Right atrium auricular region (tissue), 2 donors: ENCODE measurements at places on chromosomes 6 and 20. TPM values are rescaled to one million over a fixed set of nuclear protein-coding genes. Genes with fewer than 3 reads are reported as not detected.

The NHLRC1 gene
- 1.8 TPM for total RNA-seq

The TP53TG5 gene
- total RNA-seq = not detected

The RIPPLY2 gene
- total RNA-seq = not detected

- no peak for DNase-seq
Measured at GRCh38 chr6:164616917-164617524, 692.4 kb downstream of the C6orf118 start.

DNA sequence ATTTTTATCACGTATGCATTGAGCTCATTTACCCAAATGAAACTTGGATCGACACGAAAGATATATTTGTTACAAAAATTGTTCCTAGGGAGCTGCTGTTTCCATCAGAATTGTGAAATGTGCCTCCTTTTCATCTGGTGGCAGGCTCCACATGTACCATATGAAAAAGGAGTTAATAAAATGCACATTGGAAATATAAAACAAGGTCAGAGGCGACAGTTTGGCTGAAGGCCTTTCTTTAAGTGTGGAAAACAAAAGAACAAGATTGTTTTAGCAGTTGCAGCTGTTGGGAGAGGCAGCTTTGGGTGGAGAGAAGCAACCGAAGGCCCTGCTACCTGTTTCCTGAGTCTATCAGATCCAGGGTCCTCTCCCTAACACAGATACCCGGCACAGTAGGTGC, 334.5 kb upstream of the NT5E start:
- no peak for DNase-seq

DNA sequence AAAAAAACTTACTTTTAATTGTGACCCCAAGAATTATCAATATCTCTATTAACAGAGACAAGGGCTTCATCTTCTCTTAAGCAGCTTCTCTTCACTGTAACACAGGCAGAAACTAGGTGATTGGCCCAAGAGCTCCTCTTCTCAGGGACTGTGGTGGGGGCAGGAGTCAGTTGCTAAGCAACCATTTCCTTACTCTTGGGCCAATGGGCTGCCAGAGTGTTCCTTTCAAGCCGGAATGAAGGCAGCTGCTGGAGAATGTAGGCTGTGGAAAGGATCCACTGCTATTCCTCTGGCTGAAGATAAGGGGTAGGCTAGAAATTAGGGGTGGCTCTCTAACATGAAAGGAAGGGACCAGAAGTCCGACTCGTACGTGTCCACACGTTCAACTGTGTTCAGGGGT, at the start of gene SEL1L2:
TSS of gene SEL1L2 (minus strand) at position 150 of the 400 bp plus-strand sequence. CDS start at position 70, 80 bp downstream.
- no peak for DNase-seq
